ENCODE measurements at places on chromosomes 7 and 10.

DNA sequence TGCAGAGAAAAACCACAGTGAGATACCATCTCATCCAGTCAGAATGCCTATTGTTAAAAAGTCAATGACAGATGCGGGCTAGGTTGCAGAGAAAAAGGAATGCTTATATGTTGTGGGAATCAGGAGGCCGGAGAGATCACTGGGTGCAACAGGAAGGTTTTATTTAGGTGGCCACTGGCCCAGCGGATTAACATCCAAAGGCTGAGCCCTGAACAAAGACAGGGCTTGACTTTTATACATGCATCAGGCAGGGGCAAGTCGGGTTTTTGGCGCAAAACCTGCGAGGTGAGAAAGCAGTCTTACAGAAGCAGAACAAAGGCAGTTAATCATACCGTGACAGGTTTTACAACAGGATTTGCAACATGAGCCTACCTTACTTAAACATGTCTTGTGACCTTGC, 620 bp downstream of the ZNF117 start:
- no peak for DNase-seq

DNA sequence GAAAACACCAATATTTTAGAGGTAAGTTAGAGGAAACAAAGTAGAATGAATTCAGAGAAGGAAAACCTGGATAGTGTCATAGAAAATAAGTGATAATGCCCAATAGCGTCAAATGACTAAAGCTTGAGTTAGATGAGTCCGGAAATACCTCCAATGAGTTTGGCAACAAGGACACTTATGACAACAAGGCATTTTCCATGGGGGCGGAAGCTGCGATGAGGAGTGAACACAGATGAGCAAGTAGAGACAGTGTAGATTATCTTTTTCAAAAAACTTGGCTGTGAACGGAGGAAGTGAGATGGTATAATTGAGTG, 383 bp upstream of the R3HCC1L start:
- no peak for DNase-seq

- no peak for DNase-seq
Observed at GRCh38 chr7:116150588-116150987, 59.8 kb upstream of the TES start.

- no peak for DNase-seq
Observed at GRCh38 chr10:74542077-74542476, 284.3 kb upstream of the KAT6B start.

GRCh38 chr7:106820321-106821217, 44.5 kb upstream of the PIK3CG start:
- no peak for DNase-seq

- DNase-seq = no peak
Observed at GRCh38 chr10:84230359-84230758, 5.0 kb upstream of the LRIT2 start.

GRCh38 chr7:48458701-48459524, 287.7 kb downstream of the ABCA13 start:
- DNase-seq = no peak

- DNase-seq = no peak
Observed at GRCh38 chr10:43252783-43253341, 14.0 kb downstream of the RASGEF1A start.

- DNase-seq = no peak
Observed at GRCh38 chr7:43485580-43485979, 97.3 kb upstream of the STK17A start.

- no peak for DNase-seq
Observed at GRCh38 chr7:77679608-77680007, 16.7 kb upstream of the RSBN1L start.

- DNase-seq = no peak
Observed at GRCh38 chr10:32976338-32976737, 18.3 kb upstream of the ITGB1 start.

DNA sequence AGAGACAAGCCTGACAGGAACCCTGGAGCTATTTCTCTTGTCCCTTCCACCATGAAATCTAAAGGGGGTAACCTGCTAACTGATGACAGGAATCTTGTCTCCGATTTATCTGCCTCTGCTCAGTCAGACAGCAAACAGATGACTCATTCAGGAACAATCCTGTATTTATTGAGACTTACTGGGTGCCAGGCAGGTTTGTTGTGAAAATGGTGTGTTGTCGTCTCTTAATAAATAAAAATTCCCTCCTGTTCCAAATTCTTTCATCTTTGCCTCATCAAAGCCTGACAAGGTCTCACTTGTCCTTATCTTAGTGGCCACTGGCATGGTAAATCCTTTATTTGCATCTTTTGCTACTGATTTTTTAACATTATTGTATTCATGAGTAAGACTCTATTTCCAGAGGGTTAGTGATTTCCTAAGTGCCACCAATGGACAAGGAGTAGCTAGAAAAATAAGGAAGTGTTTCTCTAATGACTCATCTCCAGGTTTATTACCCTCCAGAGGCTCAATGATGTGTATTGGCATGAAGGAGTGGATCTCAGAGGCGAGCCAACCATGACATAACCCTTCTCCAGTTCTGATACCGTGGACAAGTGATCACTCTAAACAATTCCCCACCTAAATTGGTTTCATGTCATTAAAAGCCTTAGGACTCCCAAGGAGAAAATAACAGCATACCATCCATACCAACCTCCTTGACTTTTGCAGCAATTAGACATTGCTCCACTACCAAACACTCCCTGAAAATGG, 724.0 kb downstream of the GRID1 start:
- no peak for DNase-seq

All from activated CD4-positive, alpha-beta T cell treated with anti-CD3 and anti-CD28 coated beads, Interleukin-2, Interleukin-4, amounts not matched to agents 100 ng/mL and 50 ng/mL, durations not matched to agents 16 hours and 8 hours (primary cell).